ENCODE measurements at places on chromosomes 13 and 19. TPM values are rescaled to one million over a fixed set of nuclear protein-coding genes. Genes with fewer than 3 reads are reported as not detected.

Gene ZNF560
- 0.16 TPM for total RNA-seq

Gene LILRB4
- total RNA-seq = not detected

Gene LCP1
- 1,019 TPM for total RNA-seq

Gene ZNF816
- 12.6 TPM for total RNA-seq

Gene EPS8L1
- total RNA-seq = 3.2 TPM

Gene DAZAP1
- total RNA-seq = 283 TPM

Gene URAD
- total RNA-seq = not detected

Gene LYPD3
- 4.4 TPM for total RNA-seq

Gene ZNF628
- 8.4 TPM for total RNA-seq

Gene KLF1
- 0.38 TPM for total RNA-seq

Measured in activated CD8-positive, alpha-beta T cell treated with anti-CD3 and anti-CD28 coated beads for 36 hours (primary cell).